ENCODE measurements at places on chromosomes 5 and 9.
A peak's percentile ranks its signal among the peaks of the same experiment; 100 is the strongest.

- peak; percentile 52 for DNase-seq
These were observed 241.2 kb downstream of the PIK3R1 start for GRCh38 chr5:68456756-68457217.

DNA sequence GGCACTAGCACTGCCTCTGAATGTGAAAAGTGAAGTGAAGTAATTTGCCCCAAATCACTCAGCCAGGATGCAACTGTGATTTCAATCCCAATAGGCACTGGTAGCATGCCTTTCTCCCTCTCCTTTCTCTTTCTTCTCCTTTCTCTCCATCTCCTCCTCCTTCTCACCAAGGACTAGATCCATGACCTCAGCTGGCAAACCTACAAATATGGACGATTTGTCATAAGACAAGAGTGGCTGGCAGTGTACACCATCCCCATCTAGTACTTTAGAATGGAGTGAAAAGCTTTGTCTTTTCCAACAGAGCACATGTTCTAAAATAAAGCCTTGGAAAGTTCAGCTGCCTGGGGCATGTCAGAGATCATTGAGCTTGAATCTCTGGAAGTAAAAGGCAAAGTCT is 574.7 kb upstream of the CLINT1 start:
- no peak for DNase-seq

DNA sequence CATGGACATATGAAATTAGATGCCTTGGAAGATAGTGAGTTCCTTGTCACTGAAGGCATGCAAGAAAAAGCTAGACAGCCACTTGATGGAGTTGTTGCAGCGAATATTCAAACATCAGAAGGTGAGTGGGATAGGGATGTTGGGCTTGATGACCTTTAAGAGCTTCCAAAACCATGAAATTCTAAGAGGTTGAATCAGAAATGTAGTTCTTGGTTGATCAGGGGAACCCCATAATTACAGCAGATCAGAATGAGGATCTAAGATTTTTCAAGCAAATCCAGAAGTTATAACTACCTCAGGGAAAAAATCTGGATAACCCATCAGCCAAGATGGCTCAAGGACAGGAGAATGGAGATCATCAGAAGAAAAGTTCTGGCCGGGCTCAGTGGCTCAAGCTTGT is 244.3 kb upstream of the NR4A3 start:
- no peak for DNase-seq

- peak; percentile 50 for DNase-seq
These were observed 54.5 kb downstream of the CAST start for GRCh38 chr5:96716716-96717115.

DNA sequence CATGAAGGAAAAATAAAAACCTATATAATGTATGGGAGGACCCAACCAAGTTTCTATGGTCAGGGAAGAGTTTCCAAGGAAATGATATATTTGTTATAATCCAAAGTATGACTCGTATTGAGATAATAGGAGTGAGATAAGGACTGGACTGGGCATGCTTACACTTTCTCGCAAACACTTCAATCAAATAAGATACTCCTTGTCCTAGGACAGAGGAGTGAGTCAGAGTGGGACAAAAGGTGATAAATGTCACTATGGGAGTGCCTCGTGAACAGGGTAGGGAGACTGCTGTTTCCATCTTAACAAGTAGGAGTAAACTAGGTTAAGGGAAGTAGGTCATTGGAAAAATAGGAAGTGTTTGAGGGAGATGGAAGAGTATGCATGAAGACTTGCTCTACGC is 47.2 kb downstream of the MACIR start:
- no peak for DNase-seq
